ENCODE measurements at places on chromosomes 7 and 10. TPM values are rescaled to one million over a fixed set of nuclear protein-coding genes. Genes with fewer than 3 reads are reported as not detected.

HECTD2 gene
- polyA plus RNA-seq, result 2.2 TPM

TPST1 gene
- 31.5 TPM for polyA plus RNA-seq

CYP2C18 gene
- 0.05 TPM for polyA plus RNA-seq

FGFBP3 gene
- 0.06 TPM for polyA plus RNA-seq

STEAP2 gene
- 3.9 TPM for polyA plus RNA-seq

CHRM2 gene
- not detected for polyA plus RNA-seq

LIPM gene
- 0.44 TPM for polyA plus RNA-seq

LDB3 gene
- not detected for polyA plus RNA-seq

DNAJC12 gene
- polyA plus RNA-seq, result 0.45 TPM

LRIT1 gene
- not detected for polyA plus RNA-seq

KEL gene
- not detected for polyA plus RNA-seq

OR2A42 gene
- not detected for polyA plus RNA-seq

CAMK2B gene
- 0.31 TPM for polyA plus RNA-seq

EIF3B gene
- polyA plus RNA-seq, result 144 TPM

ACTL6B gene
- polyA plus RNA-seq, result not detected

OPALIN gene
- polyA plus RNA-seq, result not detected

ABCB1 gene
- polyA plus RNA-seq, result 0.23 TPM

ITGB8 gene
- polyA plus RNA-seq, result 10.9 TPM

PRSS37 gene
- polyA plus RNA-seq, result not detected

VSTM2A gene
- polyA plus RNA-seq, result not detected

LIPK gene
- polyA plus RNA-seq, result 0.56 TPM

CREB5 gene
- 4.3 TPM for polyA plus RNA-seq

ADAM8 gene
- polyA plus RNA-seq, result 55.4 TPM
